ENCODE measurements at places on chromosomes 6 and 20.

DNA sequence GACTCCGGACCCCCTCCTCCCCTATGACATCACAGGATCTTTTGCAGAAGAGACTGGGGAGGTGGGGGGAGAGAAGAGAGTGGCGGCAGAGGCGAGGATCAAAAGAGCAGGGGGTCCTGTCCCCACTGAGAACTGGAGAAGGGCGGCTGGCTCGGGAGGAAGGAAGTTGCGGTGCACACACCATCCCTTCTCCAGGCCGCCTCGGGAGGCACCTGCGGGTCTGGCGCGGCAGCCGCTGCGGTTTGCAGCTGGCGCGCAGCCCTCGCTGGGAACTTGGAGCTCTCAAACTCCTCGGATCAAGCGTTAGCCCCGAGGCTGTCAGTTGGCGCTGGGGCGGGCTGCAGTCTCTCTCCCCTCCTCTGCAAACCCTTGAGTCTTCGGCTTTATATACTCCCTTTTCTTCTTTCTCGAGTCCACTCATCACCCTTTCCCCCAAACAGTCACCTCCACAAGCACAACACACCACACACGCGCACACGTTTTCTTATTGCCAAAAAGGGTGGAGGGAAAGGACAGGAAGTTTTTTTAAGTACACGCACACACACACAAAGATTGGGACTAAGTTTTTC is 180.7 kb downstream of the TBXT start:
- DNase-seq: no peak

GRCh38 chr20:14715400-14715799 is 378.0 kb upstream of the FLRT3 start:
- DNase-seq: no peak

DNA sequence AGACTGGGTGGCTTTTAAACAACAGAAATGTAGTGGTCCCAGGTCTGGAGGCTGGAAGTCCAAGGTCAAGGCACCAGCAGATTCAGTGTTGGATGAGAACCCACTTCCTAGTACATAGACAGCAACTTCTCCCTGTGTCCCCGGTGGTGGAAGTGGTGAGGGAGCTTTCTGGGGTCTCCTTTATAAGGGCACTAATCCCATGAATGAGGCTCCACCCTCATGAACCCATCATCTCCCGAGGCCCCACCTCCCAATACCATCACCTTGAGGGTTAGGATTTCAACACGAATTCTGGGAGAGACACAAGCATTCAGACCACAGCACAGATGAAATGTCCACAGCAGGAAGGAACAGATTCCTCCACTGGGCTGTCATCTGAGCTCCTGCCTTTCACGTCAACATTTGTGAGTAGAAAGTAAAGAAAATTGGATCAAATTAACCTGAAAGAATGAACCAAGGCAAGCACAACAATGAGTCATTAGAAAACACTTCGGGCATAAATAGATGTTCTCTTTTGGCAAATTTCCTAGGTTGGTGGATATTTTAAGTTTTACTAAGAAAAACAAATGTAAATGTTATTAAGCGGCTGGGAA is 130.7 kb downstream of the RNASET2 start:
- no peak for DNase-seq

DNA sequence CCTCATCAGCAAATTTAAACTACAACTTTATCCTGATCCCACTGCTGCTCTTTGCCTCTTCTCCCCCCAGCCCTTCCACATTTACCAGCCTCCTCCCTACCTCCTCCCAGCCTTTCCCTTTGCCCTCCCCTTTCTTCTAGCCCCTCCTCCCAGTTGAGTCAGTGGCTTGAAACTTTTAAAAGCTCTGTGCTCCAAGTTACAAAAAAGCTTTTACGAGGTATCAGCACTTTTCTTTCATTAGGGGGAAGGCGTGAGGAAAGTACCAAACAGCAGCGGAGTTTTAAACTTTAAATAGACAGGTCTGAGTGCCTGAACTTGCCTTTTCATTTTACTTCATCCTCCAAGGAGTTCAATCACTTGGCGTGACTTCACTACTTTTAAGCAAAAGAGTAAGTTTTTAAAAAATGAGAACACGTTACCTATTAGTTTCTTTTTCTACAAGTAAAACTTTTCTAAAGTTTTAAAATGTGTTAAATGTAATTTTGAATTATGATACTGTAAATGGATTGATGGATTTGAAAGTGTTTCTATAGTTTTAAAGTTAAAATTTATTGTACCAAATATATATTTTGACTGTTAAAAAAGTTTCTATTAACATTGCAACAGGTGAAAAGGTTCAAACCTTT is at the start of gene GJA1:
TSS of gene GJA1 (plus strand) at position 203 of the 626 bp plus-strand sequence. CDS start 11,202 bp downstream, outside the sequence.
- no peak for DNase-seq

GRCh38 chr6:23350752-23351453 is 775.1 kb upstream of the NRSN1 start:
- DNase-seq: no peak

GRCh38 chr6:110075406-110075805 is 97.3 kb downstream of the GPR6 start:
- no peak for DNase-seq

DNA sequence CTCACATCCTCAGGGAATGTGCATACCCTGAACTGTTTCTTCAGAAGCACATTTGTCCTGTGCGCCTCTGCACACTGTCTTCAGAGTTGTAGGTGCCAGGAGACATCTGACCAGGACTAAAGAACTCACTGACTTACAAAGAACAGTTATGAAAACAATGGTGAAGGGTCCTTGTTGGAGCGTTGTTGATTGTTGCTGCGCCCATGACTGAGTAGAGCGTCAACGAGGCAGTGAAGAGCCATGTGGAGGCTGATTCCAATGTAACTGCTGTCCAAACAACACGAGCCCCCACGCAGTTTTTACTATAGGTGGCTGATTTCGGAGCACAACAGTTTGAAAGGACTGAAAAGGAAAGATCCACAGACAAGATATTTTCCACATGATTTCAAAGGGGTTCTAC is 380.3 kb downstream of the CDH26 start:
- DNase-seq: no peak

DNA sequence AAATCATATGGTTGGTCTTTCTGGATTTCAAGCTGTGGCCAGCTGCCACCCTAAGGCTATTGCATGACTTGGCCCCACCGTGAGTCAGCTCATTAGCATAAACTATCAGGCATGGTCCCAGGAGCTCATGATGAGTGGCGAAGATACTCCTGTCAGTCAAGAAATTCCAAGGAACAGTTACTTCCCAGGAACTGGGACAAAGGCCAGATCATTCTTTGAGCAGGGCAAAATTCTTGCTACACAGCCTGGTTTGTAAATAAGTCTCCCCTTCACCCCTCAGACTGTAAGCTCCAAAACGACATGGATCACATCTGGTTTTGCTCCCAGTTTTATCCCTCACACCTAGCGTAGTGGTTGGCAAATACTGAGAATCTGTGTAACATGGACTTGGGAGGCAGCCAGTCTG is 33.0 kb upstream of the KIAA1586 start:
- no peak for DNase-seq

GRCh38 chr6:66149132-66149531 is 442.1 kb upstream of the EYS start:
- DNase-seq: no peak

DNA sequence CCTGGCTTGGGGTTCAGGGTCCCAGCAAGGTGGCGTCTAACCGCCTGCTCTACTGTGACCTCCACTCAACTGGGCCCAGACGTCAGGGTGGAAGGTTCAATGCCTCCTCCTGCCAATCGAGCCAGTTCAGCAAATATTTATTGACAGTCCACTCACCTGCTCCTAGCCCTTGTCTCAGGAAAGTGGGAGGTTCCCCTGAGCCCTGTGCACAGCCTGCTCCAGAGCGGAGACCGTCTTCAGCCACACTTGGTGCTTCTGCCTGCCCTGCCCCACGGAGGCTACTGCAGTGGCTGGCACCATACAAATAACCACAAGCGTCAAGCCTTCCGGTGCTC is 6.1 kb downstream of the CCDC167 start:
- no peak for DNase-seq

GRCh38 chr6:30769088-30769852 is 24.9 kb upstream of the IER3 start:
- peak; percentile 63 for DNase-seq

DNA sequence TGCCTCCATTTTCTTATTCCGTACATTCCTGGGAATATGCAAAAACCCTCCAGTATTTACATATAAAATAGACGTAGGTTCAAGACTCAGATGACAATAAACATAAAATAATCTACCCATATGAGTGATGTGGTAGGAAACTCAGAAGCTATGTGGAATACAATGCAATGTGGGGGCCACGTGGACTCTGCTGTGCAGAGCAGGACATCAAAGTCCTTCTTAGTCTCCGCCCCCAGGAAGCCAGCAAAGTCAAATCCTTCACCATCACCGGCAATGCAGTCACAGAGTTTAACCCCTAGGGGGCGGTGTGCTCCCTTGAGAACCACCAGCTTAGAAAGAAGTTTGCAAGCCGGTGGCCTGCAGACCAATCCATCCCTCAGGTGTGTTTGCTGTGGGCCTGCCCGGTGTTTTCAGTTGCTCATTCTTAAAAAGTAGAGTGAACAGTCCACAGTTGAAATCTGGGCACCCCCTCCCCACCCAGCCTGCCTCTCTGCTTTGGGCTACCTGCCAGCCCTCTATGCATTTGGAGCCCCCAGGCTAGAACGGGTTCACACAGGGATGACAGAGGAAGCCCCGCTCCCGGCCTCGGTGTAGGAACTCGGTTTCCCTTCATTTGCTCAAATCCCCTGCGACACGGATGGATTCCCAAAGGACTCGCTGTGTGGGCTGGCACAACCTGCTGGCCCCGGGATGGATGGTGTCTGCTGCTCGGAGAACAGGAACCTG is 59.9 kb downstream of the SULF2 start:
- DNase-seq: peak; percentile 79

GRCh38 chr6:7451326-7451725 is 61.7 kb downstream of the RIOK1 start:
- no peak for DNase-seq
